NCI-H748 treated with DMSO at 0.1 percent for 48 hours (cell line): ENCODE measurements at places on chromosomes 7 and 10.

GRCh38 chr7:1532456-1533254, 2.2 kb downstream of the MAFK start:
- no peak for DNase-seq

- no peak for DNase-seq
Measured at GRCh38 chr7:18901351-18901750, 216.1 kb downstream of the TWIST1 start.

GRCh38 chr10:94546901-94547185, 1.3 kb downstream of the HELLS start:
- no peak for DNase-seq

- DNase-seq, result no peak
Measured at GRCh38 chr7:67875558-67875957, 878.9 kb downstream of the TYW1 start.

GRCh38 chr7:138166681-138167080, 90.4 kb downstream of the AKR1D1 start:
- DNase-seq, result no peak

DNA sequence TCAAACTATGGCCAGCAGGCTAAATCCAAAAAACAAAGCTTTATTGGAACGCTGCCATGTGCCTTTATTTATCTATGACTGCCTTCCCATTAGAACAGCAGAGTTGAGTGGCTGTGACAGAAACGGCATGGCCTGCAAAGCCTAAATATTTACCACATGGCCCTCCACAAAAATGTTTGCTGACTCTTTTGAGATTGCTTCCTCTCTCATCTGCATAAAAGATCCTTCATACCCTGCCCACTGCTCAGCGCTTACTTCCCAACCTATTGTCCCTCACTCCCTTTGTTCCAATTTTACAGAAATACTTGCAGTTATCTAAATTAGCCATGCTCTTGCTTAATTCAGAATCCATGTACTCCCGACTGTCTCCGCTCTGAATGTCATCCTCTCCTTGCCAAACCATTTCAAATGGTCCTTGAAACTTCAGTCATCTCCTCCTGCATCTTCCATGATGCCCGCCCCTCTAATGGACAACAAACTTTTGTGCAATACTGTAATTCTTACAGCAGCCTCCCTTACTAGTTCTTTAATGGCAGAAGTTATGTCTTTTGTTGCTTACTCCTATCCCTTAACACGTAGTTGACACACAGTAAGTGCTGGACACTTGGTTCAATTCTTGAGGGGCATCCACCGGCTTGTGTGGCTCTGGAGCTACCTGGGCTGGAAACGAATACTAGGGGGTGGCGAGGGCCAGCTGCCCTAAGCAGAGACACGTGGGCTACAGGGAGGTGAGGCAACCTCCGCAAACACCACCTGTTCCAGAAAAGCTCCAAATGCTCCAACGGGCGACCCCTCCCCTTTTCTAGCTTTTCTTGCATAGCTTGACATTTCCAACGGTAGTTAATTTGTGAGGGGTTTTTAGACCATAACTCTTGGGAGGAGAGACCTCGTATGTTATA, 832 bp downstream of the XRCC2 start:
- DNase-seq, result peak; percentile 93

DNA sequence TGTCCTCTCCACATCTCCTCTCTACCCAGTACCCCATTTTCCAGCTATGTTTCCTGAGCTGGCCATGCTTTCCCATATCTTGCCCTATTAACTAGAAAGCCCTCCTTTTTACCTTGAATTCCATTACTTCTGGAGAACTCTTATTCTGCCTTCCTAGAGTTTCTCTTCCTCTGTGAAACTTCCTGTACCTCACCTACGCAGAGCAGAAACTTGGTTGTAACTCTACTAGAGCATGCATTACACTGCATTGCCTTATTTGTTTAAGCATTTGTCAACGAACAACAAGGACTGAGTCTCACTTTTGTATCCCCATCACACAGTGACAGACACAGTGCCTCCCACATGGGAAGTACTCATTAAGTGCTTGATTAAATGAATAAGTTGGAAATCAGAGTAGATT, 36.4 kb downstream of the VCL start:
- DNase-seq, result no peak

DNA sequence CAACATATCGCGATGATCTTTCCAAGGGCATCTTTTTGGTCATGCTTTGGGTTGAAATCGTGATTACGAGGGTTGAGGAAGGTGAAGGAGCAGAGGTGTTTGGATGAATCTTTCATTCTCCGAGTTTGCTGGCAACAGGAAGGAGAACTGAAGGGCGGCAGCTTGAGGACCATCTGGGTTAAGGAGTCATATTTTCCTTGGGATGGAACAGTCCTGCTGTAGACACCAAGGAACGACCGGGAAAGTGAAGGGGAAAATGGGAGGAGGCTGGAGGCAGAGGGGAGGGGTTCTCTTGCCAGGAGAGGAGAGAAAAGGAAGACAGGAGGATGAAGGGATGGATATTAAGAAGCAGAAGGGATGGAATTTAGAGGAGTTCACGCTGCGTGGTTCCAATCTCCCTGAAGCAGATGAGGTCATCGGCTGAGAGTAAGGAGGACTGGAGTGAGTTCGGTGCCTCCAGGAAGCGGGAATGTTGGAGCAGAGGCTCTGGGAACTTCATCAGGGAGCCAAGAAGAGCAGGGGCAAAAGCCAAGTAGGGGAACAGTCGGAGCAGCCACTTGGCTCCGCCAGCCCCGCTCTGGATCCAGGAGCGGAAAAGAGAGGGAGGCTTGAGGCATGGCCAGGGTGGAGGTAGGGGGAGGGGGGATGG, 116.6 kb upstream of the GALNT17 start:
- DNase-seq, result no peak

DNA sequence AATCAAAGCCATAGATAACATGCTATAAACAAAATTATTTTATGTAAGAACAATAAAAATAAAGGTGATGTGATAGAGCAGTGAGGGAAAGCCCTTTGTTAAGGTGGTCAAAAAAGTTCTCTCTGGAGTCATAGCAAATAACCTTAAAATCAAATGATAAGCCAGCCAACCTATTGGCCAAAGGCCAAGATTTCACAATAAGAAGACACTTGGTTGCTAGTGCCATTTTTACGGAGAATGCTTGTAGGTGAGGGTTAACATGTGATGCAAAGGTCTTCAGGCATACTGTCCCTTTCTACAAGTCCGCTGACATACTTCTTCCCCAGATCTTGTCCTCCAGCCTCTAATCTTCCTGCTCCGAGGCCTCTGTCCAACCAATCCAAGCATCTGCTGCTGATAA, 98.2 kb upstream of the ARID5B start:
- DNase-seq, result no peak

DNA sequence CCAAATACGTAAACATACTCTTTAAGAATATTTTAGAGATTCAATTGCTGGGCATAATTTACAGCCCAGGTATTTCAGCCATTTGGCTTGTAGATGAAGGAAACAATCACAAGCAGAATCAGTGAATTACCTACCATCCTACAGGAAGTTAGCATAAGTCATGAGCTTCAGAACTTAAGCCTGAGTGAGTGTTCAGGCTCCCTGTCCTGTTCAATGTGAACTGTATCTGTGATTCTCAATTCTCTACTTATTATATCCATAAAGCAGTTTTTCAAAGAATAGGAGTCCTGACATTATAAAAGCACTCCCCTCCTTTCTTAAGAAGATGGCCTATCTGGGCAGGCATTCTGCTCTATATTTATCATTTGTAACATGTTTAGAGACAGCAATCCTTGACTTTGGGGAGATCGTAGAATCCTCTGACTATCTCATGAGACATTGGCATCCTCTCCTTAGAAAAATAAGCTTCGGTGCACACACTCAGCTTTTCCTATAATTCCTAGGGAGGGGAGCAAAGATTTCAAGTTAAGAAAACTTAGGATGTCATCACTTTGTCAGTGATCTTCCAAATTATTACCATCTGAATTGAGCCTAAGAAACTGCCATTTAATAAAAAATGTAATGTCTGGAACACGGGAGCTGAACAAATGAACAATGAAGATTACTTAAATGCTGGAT, 645.2 kb upstream of the IGFBP3 start:
- no peak for DNase-seq

DNA sequence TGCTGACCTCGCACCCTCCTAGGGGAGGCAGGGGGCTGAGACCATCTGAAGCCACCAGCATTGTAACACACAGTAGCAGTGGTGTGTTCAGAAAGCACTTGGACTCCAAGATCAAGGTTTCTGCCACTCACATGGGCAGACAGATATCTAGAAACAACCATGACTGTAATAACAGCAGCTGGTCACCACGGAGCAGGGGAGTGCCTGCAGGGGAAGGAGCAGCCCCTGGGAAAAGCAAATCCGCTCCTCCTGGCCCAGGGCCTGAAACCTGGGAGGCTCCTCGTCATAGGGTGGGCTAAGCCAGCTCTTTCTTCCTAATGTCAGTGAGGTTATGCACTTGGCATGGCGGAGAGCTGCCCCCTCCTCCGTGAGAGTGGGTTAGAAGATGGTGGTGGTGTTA, 118.4 kb upstream of the INSYN2A start:
- DNase-seq, result no peak

DNA sequence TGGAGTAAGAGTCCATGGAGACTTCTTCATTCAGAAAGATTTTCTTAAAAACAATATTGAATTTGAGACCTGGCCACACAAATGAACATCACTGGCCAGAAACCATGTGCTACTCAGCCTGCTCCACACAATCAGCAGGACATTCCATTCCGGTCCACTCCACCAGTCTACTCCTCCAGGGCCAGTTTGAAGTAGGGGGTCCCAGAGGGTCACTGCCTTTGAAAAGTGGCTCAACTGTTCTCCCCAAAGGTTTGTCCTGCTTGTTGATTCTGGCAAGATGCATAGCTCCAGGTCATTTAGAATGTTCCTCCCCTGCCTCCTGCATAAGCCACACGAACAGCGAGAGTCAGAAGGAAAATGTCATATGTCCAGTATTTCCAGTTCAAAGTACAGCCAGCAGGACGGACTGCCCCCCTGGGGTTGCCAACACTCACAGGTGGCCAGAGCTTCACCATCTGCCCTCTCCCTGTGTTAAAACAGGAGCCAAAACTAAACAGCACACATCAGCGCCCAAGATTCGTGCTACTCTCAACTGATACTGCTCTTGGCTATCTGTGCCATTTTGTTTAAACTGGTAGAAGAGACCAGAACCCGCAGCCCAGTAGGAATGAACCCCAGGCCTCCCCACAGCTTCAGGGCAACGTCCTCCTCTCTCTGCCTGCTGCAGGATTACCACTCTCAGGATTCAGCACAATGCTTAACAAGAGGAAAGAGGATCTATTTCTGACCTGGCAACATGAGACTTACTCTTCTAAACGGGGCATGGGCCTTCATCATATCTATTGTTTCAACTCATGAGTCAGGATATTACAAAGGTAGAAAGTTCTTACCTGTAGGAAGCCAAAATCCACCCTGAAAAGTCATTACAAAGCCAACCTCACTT, 11.3 kb downstream of the GRB10 start:
- DNase-seq, result no peak

GRCh38 chr10:73060738-73061635, 35.7 kb downstream of the P4HA1 start:
- peak; percentile 19 for DNase-seq

DNA sequence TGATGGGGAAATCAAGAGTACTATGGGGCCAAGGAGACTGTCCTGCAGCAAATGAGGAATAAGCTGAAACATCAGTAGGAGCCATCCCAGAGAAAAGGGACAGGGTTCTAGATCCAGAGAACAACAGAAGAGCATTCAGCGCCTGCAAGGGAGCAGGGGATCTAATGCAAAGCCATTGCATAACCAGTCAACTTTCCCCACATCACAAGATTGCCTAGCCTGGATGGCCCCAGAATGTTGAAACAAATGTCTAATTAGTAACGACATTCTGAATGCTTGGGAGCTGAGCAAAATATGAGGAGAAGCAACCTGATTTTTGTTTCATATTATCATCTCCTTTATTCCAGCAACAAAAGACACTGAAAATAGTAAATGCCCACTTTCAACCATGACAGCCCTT, 2.7 kb upstream of the MPP7 start:
- no peak for DNase-seq

GRCh38 chr7:98907570-98907969, 29.2 kb downstream of the TRRAP start:
- no peak for DNase-seq

DNA sequence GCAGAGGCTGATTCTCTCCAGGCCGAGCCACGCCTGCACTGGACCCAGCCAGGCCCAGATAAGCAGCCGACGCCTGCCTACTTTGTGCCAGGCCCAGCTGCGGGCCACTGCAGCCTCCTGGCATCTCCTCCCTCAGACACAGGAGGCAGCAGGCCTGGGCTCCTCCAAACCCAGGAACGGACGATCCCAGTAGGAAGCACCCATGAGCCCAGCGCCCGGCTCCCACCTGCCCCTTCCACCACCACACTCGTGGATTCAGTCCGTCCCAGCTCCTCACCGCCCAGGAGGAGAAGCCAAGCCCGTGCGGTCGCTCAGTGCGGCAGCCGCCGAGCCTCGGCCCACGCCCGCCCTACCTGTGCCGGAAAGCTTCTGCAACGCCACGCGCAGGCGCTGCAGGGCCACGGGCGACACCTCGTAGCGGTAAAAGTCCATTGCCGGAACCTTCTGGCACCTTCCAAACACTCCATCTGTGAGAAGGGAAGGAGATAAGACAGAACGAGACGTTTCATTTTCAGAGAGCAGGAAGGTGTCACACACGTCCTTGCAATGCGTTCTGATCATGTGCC, 271.1 kb downstream of the PTPRN2 start:
- DNase-seq, result no peak

DNA sequence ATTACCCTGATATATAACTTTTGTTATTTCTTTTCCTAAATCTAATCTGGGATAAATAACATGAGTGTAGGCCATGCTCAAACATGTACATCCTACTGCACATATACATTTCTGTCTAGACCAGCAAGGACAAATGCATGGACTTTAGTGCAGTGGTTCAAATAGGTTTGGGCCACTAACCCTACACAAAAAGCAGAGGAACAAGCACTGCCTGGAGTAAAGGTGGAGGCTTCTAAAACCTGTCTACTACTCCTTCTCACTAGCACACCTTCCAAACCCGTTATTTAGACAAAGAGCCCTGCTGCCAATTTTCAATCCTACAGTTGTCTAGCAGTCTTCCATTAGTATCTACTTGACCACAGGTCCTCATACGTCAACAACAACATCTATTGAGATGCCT, 34.8 kb downstream of the SGCE start:
- no peak for DNase-seq

- DNase-seq, result no peak
Measured at GRCh38 chr7:8601121-8601520, 167.7 kb downstream of the NXPH1 start.

- no peak for DNase-seq
Measured at GRCh38 chr10:77267703-77268675, 369.6 kb downstream of the KCNMA1 start.
